Activated CD4-positive, CD25-positive, alpha-beta regulatory T cell treated with anti-CD3 and anti-CD28 coated beads, Interleukin-2, amount 50 U/mL, for 16 hours (primary cell): ENCODE measurements at places on chromosomes 5 and 9.

- no peak for DNase-seq
Measured at GRCh38 chr9:13970018-13970417, 343.9 kb downstream of the NFIB start.

- no peak for DNase-seq
Measured at GRCh38 chr9:133727277-133727875, 10.8 kb downstream of the SARDH start.

DNA sequence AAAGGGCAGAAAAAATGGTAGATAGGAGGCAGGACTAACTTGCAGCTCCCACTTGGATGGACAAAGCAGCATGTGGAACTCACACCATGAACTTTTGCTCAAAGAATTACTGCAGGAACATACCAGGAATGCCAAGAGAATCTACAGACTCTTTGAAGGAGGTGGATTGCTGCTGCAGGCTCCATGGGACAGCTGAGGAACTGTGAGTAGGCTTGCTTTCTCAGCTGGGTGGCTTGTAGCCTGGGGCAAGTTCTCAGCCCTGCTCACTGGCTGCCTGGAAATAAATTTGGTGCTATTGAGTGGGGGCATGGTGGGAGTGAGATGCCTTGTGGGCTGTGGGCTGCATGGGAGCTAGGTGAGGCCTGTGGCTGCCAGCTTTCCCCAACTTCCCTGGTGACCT, 574.5 kb downstream of the PRELID2 start:
- DNase-seq, result no peak

DNA sequence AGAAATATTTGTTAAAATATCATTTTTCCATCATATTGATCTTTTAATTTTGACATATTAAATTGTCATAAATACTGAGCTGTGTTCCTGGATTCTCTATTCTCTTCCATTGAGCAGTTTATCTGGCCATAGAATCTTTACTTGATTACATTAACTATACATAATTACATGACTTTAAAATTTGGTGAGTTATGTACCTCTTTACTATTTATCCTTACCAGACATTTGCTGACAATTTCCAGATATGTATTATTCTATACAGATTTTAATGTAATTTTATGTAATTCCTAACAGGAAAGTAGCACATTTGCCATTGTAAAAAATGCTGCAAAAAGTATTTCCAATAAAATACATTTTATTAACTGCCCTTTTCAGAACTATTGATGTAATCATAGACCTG, 770.3 kb downstream of the KCTD16 start:
- DNase-seq, result no peak

DNA sequence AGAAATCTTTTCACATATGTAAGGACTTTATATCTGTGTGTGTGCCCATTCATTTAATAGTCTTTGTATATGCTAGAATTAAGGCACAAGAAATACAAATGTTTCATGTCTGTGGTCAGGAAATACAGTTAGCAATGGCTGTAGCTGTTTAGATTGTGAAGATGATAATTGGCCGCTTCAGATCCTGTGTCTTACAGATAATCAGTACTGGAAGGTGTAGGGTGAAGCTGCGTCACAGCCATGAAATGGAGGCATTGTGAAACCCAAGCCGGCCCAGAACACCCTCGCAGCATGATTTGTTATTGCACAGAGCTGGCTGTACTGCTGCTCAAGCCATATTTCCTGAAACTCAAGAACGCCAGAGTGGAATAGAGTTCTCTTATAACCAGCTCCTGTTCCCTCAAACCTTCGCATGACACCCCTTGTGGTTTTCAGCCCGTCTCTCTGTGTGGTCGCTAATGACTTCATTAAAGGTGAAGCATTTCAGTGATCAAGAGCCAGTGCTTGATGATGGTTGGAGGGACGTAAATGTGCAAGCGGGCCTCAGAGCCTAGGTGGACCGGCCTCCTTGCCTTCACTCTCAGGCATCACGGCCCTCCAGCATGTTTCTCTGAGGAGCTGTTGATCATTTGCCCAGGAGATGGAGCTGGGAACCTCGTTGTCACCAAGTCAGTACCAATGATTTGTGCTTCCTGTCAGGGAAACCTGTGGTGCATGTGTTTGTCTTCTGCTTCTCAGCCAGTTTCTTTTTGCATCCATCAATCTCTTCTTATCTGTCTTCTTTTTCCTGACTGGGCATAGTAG, 80.1 kb downstream of the F2RL2 start:
- DNase-seq, result peak; percentile 28
